ENCODE measurements at places on chromosomes 5 and 9. TPM values are rescaled to one million over a fixed set of nuclear protein-coding genes. Genes with fewer than 3 reads are reported as not detected.

GRCh38 chr9:134073500-134073899, 5.7 kb upstream of the BRD3 start:
- no peak overlapping the region for H3K4me3 ChIP-seq
- peaks cover 3% of the 10 kb centered on the region for H3K36me3 ChIP-seq

DNA sequence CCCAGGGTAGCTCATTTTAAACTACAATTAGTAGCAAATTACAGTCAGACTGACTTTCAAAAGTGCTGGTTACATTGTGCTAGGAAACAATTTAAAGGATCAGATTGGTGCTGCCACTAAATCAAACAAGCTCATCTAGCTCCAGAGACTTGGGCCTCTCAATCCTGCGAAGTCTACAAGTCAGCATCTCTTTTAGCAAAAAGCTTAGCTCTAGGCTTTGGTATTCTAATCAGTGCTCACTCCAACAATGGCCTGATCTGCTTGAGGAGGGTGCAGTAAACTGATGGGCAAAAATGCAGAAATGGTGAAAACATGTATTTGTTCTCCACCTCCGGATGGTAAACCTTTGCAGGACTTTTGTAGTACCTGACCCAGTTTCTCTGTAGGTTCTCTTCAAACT, 47.0 kb upstream of the SEMA6A start:
- H3K4me1 ChIP-seq, result no peaks in the 10 kb centered on the region
- no peak for DNase-seq
- no peaks in the 10 kb centered on the region for H3K36me3 ChIP-seq
- no peak overlapping the region for H3K4me3 ChIP-seq
- no peaks in the 10 kb centered on the region for H3K27me3 ChIP-seq
- H3K27ac ChIP-seq, result no peak overlapping the region

The SLC35D2 gene
- total RNA-seq, result 8.5 TPM

DNA sequence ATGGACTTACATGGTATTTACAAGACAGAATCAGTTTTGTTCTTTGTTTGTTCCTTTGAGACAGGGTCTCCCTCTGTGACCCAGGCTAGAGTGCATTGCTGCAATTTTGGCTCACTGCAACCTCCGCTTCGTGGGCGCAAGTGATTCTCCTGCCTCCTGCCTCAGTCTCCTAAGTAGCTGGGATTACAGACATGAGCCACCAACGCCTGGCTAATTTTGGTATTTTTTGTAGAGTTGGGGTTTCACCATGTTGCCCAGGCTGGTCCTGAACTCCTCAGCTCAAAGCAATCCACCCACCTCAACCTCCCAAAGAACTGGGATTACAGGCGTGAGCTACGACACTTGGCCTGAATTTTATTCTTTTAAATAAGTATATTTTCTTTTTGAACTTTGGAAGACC, 27.6 kb downstream of the RAB24 start:
- H3K27me3 ChIP-seq, result no peaks in the 10 kb centered on the region
- H3K4me1 ChIP-seq, result peaks cover 18% of the 10 kb centered on the region
- H3K27ac ChIP-seq, result no peak overlapping the region
- DNase-seq, result no peak
- peaks cover 55% of the 10 kb centered on the region for H3K36me3 ChIP-seq

DNA sequence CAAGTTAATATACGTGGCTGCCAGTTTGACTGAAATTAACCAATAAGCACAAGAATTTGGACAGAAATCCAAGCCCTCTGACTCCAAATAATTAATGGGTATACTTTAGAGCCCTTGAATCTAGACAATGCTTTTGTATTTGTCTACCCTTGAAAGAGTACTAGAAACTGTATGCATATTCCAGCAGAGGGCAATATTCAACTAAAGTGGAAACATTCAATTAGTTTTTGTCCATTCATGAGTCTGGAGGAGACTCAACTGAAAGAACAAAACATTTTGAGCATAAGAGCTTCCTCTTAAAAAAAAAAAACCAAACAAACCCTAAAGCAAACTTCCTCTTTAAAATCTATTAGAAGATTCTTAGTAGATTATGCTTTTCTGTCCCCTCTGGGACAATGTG, 157.8 kb downstream of the ARHGEF28 start:
- H3K27ac ChIP-seq, result no peak overlapping the region
- H3K36me3 ChIP-seq, result no peaks in the 10 kb centered on the region
- no peak overlapping the region for H3K4me3 ChIP-seq
- H3K4me1 ChIP-seq, result no peaks in the 10 kb centered on the region

The MED27 gene
- 22.7 TPM for total RNA-seq

The CDC20B gene
- total RNA-seq, result not detected

The PAPPA gene
- total RNA-seq, result not detected

The CPLANE1 gene
- total RNA-seq, result 11.4 TPM

DNA sequence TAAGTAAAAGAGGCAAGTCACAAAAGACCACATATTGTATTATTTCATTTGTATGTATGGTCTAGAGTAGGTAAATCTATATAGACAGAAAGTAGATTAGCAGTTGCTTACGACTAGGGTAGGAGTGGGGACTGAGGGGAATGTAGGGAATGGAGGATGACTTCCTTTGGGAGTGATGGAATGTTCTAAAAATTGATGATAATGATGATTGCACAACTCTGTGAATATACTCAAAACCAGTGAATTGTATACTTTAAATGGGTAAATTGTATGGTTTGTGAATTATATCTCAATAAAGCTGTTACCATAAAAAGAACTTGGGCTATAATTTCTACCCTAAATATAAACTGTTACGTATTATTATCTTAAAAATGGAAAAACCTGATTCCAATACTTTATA, 35.0 kb downstream of the ADAMTS6 start:
- no peaks in the 10 kb centered on the region for H3K27me3 ChIP-seq
- H3K4me3 ChIP-seq, result no peak overlapping the region
- DNase-seq, result no peak
- no peaks in the 10 kb centered on the region for H3K36me3 ChIP-seq

GRCh38 chr5:155004138-155004744, 9.3 kb upstream of the KIF4B start:
- no peaks in the 10 kb centered on the region for H3K36me3 ChIP-seq
- DNase-seq, result peak; percentile 22
- no peaks in the 10 kb centered on the region for H3K4me1 ChIP-seq
- no peak overlapping the region for H3K4me3 ChIP-seq
- H3K27ac ChIP-seq, result no peak overlapping the region

GRCh38 chr5:82497242-82497641, 219.1 kb upstream of the RPS23 start:
- H3K4me1 ChIP-seq, result peaks cover 5% of the 10 kb centered on the region
- H3K4me3 ChIP-seq, result no peak overlapping the region
- no peak for DNase-seq

- H3K27me3 ChIP-seq, result peaks cover 4% of the 10 kb centered on the region
- no peak overlapping the region for H3K27ac ChIP-seq
- no peaks in the 10 kb centered on the region for H3K36me3 ChIP-seq
- no peak overlapping the region for H3K4me3 ChIP-seq
Observed at GRCh38 chr9:96199006-96199405, 103.0 kb downstream of the HSD17B3 start.

The MYMK gene
- not detected for total RNA-seq

The COL23A1 gene
- not detected for total RNA-seq

The KCNIP1 gene
- total RNA-seq, result not detected

GRCh38 chr9:2567922-2568321, 53.7 kb upstream of the VLDLR start:
- no peak overlapping the region for H3K27ac ChIP-seq
- H3K27me3 ChIP-seq, result no peaks in the 10 kb centered on the region
- H3K4me1 ChIP-seq, result no peaks in the 10 kb centered on the region
- DNase-seq, result no peak
- H3K4me3 ChIP-seq, result no peak overlapping the region

DNA sequence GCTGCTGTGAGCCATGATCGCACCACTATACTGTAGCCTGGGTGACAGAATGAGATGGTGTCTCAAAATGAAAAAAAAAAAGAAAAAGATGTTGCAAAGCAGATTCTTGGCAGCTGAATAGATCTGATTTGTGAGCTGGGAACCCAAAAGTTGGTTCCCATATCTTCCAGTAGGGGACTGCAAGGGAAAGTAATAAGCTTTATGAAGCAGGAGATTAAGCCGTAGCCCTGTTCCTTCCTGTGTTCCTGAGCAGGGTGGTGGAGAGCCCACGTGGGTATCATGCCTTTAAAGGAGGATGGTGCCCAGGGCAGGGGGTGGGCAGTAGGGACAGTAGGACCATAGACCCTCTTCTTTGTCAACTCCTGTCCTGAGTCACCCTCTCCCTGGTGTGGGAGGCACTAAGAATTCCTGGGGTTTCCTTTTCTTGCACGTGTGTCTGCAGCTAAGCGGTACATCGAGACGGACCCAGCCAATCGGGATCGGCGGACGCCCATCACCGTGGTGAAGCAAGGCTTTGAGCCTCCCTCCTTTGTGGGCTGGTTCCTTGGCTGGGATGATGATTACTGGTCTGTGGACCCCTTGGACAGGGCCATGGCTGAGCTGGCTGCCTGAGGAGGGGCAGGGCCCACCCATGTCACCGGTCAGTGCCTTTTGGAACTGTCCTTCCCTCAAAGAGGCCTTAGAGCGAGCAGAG, 37.9 kb downstream of the STOM start:
- H3K4me1 ChIP-seq, result no peaks in the 10 kb centered on the region
- peaks cover 2% of the 10 kb centered on the region for H3K36me3 ChIP-seq
- H3K27me3 ChIP-seq, result no peaks in the 10 kb centered on the region
- H3K4me3 ChIP-seq, result no peak overlapping the region

GRCh38 chr5:155726267-155726666, 600.7 kb upstream of the SGCD start:
- H3K27ac ChIP-seq, result no peak overlapping the region
- H3K36me3 ChIP-seq, result no peaks in the 10 kb centered on the region

The CNTNAP3B gene
- not detected for total RNA-seq

The ZSWIM6 gene
- 4.3 TPM for total RNA-seq

DNA sequence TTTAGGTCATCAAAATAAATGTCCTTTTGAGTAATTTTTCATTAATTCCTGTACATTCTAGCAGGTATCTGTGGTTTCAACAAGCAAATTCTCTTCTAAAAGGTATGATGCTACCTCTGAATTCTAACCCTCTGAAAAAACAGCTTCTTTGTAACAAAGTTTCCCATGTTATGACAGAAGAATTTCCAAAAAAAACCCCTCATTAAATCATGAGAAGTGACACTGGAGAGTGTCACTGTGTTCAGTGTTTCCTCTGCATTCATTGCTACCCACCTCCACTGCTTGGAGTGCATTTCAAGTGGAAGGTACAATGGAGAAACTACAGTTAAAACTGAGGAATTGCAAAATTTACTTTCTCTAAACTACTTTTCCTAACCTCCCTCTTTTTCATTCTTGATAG, 10.1 kb downstream of the CDKN2A start:
- DNase-seq, result no peak
- no peak overlapping the region for H3K4me3 ChIP-seq
- no peak overlapping the region for H3K27ac ChIP-seq
- peaks cover 4% of the 10 kb centered on the region for H3K36me3 ChIP-seq
- H3K27me3 ChIP-seq, result peaks cover 79% of the 10 kb centered on the region
- peaks cover 6% of the 10 kb centered on the region for H3K4me1 ChIP-seq

GRCh38 chr5:81161012-81161601, 72.0 kb upstream of the CKMT2 start:
- H3K4me1 ChIP-seq, result peaks cover 2% of the 10 kb centered on the region
- peaks cover 2% of the 10 kb centered on the region for H3K36me3 ChIP-seq
- no peak overlapping the region for H3K4me3 ChIP-seq
- DNase-seq, result no peak
- H3K27ac ChIP-seq, result no peak overlapping the region

GRCh38 chr9:136206602-136207275, 1.8 kb upstream of the LHX3 start:
- H3K27ac ChIP-seq, result no peak overlapping the region
- peaks cover 15% of the 10 kb centered on the region for H3K27me3 ChIP-seq
- H3K4me1 ChIP-seq, result no peaks in the 10 kb centered on the region
- H3K4me3 ChIP-seq, result no peak overlapping the region

GRCh38 chr5:181205761-181206649, 1.0 kb upstream of the TRIM7 start:
- peaks cover 34% of the 10 kb centered on the region for H3K4me1 ChIP-seq
- H3K4me3 ChIP-seq, result peak overlapping the region; percentile 74
- DNase-seq, result peak; percentile 30
- H3K27me3 ChIP-seq, result peaks cover 39% of the 10 kb centered on the region

DNA sequence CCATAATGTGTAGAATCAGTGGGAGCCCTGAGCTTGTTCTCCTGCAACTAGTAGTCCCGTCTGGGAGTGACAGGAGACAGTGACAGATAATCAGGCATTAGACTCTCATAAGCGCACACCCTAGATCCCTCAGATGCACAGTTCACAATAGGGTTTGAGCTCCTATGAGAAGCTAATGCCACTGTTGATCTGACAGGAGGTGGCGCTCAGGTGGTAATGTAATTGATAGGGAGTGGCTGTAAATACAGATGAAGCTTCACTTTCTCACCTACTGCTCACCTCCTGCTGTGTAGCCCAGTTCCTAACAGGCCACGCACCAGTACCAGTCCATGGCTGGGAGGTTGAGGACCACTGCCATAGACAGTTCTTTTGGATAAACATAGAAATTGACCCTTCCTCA, 188.7 kb downstream of the ROR2 start:
- H3K27ac ChIP-seq, result no peak overlapping the region
- no peaks in the 10 kb centered on the region for H3K4me1 ChIP-seq
- no peaks in the 10 kb centered on the region for H3K36me3 ChIP-seq
- no peak for DNase-seq
- peaks cover 33% of the 10 kb centered on the region for H3K27me3 ChIP-seq

DNA sequence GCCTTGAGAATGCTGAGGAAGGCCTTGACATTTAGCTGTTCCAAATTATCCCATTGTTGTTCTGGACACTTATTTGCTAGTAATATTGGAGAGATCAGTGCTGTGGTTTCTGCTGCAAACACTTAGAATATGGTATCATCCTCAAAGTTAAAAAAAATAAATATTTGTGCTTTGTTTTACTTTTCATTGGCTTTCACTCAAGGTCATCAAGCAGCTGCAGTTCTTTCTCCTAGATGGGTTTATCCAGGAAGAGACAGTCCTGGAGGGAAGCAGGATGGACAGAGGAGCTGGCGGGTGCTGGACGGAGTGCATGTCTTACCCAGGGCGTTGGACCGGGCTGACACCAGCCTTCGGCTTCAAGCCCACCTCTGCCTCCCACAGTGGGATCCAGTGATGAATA, 193.6 kb downstream of the MTRR start:
- no peak for DNase-seq
- H3K27me3 ChIP-seq, result no peaks in the 10 kb centered on the region
- H3K4me3 ChIP-seq, result no peak overlapping the region
- no peaks in the 10 kb centered on the region for H3K36me3 ChIP-seq
- no peaks in the 10 kb centered on the region for H3K4me1 ChIP-seq

The GABRA6 gene
- total RNA-seq, result not detected
